Anterior cingulate cortex (tissue), 58 donors: ENCODE measurements at places on chromosomes 2 and 18.

DNA sequence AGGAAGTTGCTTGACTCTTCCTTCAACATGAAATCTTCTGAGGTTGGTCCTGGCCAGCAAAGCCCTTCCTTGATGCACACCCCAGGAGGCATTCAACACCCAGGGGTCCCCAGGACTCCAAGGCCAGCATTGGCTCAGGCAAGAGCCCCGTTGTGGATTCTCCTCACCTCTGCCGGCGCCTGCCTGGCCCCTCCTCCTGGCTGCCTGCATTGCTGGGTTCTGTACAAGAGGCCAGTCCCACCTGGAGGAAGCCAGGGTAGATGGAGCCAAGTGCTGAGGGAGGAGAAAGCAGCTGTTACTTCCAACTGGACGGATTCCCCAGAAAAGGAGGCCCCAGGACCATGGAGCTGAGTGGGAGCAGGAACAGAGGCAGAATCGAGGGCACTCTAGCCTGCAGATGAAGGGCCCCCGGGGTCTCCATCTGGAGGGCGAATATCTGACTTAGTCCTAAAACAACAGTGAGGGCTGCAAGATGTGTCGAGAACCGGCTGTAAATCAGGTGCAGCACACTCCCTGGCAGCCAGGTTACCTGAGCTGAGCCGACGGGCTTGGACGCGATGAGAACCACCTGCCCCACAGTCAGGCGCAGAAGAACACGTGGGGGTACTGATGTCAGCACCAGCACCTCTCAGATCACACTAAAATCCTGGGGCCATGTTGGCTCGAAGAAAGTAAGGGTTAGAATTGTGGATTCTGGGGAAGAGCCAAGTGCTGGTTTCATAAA is 399.6 kb upstream of the SALL3 start:
- no peak for DNase-seq

- DNase-seq, result no peak
Measured at GRCh38 chr2:39403311-39403710, 33.8 kb downstream of the MAP4K3 start.

DNA sequence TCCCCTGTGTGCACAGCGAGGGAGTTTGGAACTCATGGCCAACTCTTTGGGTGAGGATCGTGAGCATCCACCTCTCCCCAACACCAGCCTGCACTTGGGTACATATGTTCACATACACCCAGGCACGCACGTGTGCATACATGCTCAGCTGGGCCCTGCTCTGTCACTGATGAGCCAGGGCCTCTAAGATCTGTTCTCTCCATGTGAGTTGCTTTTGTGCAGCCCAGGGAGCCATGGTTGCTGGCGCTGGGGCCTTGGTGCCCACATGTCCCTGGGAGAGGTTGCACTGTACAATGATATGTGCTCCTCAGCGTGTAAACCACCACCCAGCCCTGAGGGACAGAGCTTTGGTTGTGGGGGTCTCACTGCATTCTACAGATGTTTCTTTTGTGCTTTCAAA is 44.1 kb downstream of the KLHL29 start:
- DNase-seq, result no peak

GRCh38 chr2:43075811-43076585 is 150.4 kb downstream of the ZFP36L2 start:
- no peak for DNase-seq

DNA sequence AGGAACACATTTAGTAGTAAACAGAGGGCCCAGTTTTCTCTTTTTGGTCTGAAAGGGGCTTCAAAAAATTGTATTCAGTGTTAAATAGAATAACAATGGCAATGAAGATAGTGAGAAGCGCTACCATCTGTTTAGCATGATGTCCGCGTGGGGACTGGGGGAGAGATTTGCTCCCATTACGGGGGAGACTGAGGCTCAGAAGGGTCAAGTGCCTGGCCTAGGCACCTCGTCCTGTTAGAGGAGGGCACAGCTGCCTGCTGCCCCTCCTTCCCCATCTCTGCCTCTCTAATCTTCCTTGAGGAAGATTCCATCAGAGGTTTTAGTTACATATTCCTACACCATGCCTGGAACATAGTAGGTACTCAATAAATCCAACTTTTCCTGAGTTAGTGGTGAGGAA is 10.1 kb upstream of the TMEM185B start:
- DNase-seq, result no peak

DNA sequence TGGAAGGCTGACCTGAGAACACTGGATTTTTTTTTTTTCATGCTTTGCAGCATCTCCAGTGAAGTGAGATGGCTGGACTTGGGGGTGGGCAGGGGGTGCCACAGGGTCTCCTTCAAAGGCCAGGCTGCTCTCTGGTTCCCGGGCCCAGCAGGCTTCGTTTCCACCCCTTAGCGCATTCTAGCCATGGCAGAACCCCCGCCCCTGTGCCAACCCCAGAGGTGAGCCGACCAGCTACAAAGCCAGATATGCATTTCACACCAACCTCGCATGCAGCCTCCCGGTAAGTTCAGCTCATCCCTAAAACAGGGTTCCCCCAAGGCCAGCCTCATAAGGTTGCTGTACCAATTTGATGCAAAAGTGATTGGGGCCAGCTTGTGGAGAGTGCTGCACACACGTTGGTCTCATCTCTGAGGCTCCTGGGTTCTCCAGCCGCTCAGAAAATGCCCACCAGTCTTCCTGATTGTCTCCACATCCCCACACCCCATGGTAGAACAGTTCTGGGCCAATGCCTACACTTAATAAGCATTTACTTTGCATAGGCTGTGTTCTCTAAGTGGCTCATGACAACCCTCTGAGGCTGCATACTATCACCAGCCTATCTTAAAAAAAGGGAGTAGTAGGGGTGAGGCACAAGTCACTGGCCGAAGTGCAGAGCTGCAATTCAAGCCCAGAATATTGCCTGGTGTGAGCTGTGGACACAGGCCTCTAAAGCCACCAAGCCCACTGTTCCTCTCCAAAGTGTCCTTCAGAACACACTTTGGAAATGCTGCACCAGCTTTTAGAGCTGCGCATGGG is 23.3 kb downstream of the SMAD7 start:
- DNase-seq, result no peak

GRCh38 chr2:170997893-170998597 is 69.0 kb downstream of the GORASP2 start:
- no peak for DNase-seq
